ENCODE measurements at places on chromosomes 3 and 15.
A peak's percentile ranks its signal among the peaks of the same experiment; 100 is the strongest.

- no peak for DNase-seq
Measured at GRCh38 chr15:30865257-30865656, 38.5 kb upstream of the FAN1 start.

- no peak for DNase-seq
Measured at GRCh38 chr3:33914731-33915379, 116.4 kb downstream of the PDCD6IP start.

DNA sequence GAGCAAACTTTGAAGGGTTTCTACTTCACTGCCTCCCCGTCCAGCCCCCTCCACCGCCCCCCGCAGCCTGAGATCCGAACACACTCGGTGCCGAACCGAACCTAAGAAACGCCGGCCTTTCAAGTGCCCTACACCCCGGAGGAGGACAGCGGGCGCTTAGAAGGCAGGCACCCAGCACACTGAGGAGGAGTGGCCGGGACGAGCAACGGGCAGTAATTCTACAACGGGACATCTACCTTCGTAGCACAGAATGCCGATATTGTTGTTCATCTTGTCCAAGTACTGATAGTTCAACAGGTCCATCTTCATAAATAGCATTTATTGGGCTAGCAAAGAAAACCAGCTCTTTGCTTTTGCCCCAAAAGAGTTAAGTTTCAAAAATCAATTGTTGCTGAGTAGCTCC, 513 bp downstream of the VGLL4 start:
- peak; percentile 68 for DNase-seq

- no peak for DNase-seq
Measured at GRCh38 chr3:64316971-64317370, 91.7 kb upstream of the PRICKLE2 start.

DNA sequence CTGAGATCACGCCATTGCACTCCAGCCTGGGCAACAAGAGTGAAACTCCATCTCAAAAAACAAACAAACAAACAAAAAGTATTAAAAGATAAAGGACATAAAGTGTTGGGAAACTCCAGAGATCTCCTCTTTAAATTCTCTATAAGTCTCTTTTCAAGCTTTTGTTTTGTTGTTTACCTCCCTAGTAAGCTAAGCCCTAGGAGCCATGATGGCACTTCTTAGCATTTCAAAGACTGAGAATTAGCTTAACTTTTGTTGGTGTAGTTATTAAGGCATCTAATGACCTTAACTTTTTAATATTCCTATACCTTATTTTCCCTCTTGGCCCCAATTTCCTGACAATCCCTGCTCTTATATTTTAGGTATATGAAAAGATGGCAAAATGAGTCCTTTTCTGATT, 157.3 kb downstream of the ZNF609 start:
- no peak for DNase-seq

DNA sequence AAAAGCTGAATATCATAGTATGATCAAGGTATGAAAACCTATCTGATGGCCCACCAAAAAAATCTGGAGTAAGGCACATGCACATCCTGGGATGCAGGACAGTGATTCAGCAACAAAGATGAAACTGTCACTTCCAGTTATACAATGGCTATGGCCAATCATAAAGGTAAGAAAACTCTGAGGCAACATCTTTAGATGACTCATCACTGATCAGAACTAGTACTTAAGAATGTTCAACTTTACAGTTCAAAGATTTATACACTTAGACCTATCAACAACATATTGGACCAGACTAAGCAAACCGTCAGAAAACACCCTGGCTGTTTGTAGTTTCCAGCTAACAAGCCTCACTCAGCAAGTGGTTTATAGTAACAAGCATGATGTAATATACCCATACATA, 21.3 kb upstream of the PLCH1 start:
- no peak for DNase-seq

DNA sequence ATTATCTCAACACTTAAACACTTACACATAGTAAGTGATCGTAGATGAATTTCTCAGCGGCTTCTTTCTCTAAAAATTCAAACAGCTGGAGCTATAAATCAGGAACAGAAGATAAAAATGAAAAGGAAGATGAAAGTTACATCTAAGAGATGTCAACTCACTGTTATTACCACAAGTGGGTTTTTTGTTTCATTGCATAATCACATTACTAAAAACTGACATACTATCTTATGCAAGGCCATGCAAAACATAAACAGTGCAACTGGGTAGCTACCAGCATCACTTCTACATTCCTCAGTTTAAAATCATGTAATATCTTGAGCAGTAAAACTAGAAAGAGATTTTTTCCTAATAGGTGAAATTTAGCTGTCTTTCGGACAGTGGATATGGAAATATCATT, 14.9 kb downstream of the MINDY4B start:
- no peak for DNase-seq

GRCh38 chr15:52115598-52116427, 3.2 kb upstream of the BCL2L10 start:
- no peak for DNase-seq

GRCh38 chr15:32994810-32995424, 199.6 kb downstream of the FMN1 start:
- no peak for DNase-seq

DNA sequence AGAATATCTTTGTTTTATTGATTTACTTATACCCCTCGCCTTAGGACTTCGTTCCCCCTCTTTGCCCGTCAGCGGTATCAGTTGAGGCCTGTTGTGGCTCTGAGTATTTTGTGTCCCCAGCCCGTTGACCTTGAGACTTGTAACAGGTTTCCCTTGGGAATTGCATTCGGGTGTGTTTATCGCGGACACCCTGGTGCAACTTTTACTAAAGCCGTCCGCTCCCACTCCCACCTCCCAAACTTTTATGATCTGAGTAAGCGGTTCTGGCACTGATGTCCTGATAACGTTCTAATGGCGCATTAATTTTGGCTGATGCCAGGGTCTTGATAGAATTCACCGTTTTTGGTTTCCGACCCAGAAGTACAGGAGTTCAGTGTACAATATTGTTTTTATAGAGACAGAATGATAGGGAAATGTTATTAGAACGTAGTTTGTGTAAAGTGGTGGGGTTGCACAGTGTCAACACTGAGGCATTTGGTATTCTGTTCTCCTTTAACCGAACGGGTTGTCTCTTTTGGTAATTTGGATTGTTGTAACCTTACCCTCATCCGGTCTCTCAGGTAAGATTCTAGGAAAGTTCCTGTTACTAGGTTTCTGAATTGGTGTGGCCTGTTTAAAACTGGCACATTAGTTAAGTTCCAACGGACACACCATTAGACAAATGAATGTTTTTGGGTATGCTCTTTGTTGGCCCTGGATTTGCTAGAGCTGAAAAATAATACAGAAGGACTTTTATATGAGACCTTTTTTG, 47.8 kb downstream of the OIP5 start:
- no peak for DNase-seq

- DNase-seq = no peak
Measured at GRCh38 chr3:86244905-86245304, 746.0 kb downstream of the VGLL3 start.

DNA sequence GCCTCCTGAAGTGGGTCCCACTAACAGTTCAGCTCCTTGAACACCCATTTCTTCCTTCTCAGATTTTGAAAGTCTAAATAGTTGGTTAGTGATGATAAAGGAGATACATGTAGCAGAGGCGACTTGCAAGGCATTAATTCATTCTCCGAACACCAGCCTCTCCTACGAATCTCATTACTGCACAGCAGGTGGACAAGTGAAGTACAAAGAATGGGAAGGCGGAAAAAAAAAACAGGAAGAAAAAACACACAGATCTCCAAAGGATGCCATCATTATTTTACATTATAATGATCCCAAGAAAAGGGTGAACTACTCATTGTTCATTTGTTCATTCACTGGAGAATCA, 276.5 kb downstream of the MAGI1 start:
- DNase-seq = no peak

- DNase-seq = no peak
Measured at GRCh38 chr3:60755094-60755493, 496.2 kb downstream of the FHIT start.

DNA sequence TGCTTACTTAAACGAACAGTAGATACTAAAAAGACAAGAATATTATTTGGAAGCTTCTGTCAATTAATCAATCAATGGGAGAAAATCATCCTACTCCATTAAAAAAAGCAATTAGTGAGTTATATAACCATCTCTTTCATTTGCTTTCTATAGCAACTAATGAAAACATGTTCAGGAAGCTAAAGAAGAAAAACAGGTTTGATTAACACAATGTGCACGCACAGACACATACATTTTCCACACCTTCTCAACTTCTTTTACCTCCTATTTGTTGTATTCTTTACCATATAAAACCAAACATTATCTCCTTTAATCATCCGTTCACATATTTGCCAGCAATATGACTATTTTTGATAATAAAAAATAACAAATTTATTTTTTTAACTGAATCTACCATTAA, 111.3 kb downstream of the GBE1 start:
- DNase-seq = no peak

DNA sequence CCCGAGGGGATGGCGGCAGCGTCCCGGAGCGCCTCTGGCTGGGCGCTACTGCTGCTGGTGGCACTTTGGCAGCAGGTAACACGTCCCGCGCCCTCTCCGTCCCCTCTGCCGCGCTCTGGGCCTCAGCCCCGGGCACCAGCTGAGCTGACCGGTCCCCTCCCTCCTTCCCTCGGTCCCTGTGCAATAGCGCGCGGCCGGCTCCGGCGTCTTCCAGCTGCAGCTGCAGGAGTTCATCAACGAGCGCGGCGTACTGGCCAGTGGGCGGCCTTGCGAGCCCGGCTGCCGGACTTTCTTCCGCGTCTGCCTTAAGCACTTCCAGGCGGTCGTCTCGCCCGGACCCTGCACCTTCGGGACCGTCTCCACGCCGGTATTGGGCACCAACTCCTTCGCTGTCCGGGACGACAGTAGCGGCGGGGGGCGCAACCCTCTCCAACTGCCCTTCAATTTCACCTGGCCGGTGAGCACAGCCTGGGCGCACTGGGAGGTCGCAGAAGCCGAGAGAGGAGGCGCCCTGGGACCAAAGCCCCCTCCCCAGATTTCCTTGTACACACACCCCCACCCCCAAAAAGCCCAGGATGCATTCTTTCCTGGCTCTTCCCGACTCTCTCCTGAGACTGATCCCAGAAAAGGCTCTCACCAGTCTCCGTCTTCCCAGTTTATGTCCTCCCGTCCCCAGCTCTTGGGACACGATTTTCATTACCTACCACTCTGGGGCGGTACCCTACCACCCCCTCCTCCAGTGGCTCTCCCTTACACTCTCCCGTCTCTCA, 705 bp downstream of the DLL4 start:
- no peak for DNase-seq

GRCh38 chr3:134743006-134743405, 52.1 kb upstream of the EPHB1 start:
- no peak for DNase-seq

- peak; percentile 91 for DNase-seq
Measured at GRCh38 chr3:186974824-186975313, 44.5 kb downstream of the ST6GAL1 start.

DNA sequence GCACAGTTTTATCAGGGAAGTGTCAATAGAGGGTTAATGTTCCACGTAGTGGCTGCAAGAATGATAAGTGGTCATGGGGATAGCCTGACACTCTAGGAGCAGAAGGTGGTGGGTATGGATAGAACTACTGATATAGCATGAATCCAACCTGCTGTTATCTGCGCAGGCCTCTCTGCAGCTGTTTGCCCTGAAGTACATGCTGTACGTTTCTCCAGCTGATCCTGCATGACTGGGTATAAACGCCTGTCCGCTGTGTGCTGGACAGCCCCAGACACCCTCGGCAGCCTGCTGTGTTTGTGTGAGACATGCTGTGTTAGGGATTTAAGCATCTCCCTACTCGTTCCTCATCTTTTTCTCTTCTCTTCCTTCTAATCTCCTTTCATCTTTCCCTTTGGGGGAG, 87.1 kb downstream of the LPP start:
- no peak for DNase-seq

DNA sequence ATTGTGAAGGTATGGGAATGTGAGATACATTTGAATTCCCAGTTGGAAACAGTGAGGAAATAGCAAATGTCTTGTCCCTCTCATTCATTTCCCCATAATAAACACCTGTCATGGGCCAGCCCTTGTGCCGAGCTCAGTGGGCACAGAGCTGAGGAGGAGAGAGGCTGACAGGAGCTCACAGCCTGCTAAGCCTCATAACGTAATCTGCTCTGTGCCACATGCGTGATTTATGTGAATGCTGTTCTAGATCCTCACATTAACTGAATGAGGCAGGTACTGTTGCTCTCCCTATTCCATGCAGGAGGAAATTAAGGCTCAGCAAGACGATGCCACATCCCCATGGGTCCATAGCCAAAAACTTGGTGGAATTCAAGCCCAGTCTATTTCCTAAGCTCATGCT, 35.2 kb upstream of the RHO start:
- DNase-seq = no peak

All from right lobe of liver (tissue), 6 donors.